Panc1 (cell line): ENCODE measurements at places on chromosomes 12 and 14. TPM values are rescaled to one million over a fixed set of nuclear protein-coding genes. Genes with fewer than 3 reads are reported as not detected.

DNA sequence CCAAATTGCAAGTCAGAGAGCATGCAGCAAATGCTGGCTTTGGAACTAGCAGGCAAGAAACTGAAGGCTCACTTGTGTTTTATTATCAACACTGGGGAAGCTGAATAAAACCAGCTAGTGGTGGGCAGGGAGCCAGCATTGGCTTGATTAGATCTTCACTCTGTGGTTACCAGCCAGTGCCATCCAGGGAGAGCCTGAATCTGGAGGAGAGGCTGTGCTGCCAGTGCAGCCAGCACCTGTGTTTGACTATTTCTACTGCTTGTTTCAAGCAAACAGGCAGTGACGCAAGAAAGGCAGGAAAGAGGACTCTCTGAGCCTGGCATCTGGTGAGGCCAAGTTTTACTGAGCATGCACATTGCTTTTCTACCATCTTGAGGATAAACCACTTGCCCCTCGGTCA is 247.0 kb downstream of the PHLDA1 start:
- DNase-seq, result no peak
- no peaks in the 10 kb centered on the region for H3K27me3 ChIP-seq
- H3K4me1 ChIP-seq, result peaks cover 24% of the 10 kb centered on the region
- H3K4me3 ChIP-seq, result no peak overlapping the region

- H3K27me3 ChIP-seq, result no peaks in the 10 kb centered on the region
- H3K27ac ChIP-seq, result no peak overlapping the region
- H3K4me1 ChIP-seq, result no peaks in the 10 kb centered on the region
- DNase-seq, result no peak
- H3K4me3 ChIP-seq, result no peak overlapping the region
These were observed 739.6 kb upstream of the TBX3 start for GRCh38 chr12:115423546-115423987.

Gene PPP1R3E
- total RNA-seq, result 8.8 TPM

Gene SPTLC2
- 21.0 TPM for total RNA-seq
